Esophagus squamous epithelium (tissue), 5 donors: ENCODE measurements at places on chromosomes 12 and 14.

DNA sequence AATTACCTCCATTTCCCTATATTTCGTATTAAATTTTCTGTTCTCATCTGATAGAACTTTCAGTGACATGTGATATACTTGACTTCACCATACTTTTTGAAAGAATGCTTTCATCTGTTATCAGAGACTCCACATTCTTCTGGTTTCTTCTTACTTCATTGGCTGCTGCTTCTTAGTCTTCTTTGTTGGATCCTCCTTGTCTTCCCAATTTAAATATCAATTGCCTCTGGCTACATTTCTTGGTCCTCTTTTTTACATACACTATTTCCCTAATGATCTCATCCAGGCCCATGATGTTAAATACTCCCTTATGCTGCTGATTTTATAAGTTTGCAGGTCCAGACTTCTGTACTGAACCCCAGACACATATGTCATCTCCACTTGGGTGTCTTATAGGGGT is 22.0 kb downstream of the OR5AU1 start:
- no peak for DNase-seq

DNA sequence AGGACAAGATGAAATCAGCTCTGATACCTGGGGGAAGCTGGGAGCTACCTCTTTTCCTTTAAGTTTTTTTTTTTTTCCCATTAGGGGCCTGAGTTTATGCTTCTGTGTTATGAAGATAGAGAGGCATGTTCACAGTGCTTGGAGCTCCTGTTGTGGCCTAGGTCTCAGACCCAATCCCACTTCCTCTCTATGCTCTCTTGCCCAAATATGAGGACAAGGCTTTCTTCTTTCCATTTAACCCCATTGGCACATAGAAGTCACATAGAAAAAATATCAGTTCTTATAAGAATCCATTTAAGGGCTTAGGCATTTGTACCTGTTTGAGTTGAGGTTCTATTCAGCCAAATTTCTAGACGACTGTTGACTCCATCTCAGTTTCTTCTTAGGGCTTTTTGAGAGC is 12.6 kb downstream of the MRPS35 start:
- DNase-seq, result no peak

- DNase-seq, result no peak
Measured at GRCh38 chr12:111588010-111588409, 11.1 kb downstream of the ATXN2 start.

GRCh38 chr14:32249371-32249770 is 46.3 kb upstream of the RNU6-8 start:
- no peak for DNase-seq

GRCh38 chr14:80211153-80212022 is at the start of gene DIO2:
Gene DIO2, minus strand, starts transcription at chr14:80211504. Its CDS starts 32 bp downstream, at chr14:80211472.
- no peak for DNase-seq

DNA sequence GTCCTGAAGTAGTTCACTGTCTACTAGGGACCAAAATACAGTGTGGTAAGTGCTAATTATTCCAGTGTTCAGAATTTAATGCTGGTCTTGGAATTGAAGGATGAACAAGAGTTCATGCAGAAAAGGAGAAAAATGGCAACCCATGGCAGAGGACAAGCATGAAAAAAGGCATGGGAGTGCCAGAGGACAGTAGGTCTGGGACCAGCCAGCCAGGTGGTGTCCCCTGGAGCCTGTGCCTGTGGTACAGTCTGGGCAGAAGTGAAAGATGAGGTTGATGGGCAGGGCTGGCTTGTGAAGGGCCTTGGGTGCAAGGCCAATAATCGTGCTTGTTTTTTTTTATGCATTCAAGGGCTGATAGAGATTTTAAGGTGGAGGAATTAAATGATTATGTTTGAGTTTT is 21.0 kb downstream of the C12orf75 start:
- DNase-seq, result no peak

GRCh38 chr14:99552021-99552553 is 51.9 kb downstream of the CCDC85C start:
- no peak for DNase-seq

DNA sequence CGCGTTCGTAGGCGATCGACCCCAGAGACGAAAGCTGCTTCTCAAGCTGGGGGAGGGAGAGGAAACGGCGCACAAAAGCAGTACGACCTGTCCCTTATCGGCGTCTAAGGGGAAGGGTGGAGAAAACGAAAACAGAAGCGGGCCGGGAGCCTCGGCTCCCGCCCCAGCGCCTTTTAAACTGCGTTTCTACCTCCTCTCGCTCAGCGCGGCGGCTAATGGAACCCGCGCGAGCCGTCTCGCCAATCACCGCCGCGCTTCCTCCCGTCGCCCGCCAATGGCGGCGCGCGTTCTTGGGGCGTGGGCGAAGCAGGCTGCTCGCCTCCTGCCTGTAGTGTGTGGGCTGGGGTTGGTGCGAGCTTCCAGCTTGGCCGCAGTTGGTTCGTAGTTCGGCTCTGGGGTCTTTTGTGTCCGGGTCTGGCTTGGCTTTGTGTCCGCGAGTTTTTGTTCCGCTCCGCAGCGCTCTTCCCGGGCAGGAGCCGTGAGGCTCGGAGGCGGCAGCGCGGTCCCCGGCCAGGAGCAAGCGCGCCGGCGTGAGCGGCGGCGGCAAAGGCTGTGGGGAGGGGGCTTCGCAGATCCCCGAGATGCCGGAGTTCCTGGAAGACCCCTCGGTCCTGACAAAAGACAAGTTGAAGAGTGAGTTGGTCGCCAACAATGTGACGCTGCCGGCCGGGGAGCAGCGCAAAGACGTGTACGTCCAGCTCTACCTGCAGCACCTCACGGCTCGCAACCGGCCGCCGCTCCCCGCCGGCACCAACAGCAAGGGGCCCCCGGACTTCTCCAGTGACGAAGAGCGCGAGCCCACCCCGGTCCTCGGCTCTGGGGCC is at the start of gene TMPO:
Gene TMPO, plus strand, starts transcription at position 304 of the 824 bp plus-strand sequence. Its CDS starts 278 bp downstream, at position 582.
- DNase-seq, result peak; percentile 52

DNA sequence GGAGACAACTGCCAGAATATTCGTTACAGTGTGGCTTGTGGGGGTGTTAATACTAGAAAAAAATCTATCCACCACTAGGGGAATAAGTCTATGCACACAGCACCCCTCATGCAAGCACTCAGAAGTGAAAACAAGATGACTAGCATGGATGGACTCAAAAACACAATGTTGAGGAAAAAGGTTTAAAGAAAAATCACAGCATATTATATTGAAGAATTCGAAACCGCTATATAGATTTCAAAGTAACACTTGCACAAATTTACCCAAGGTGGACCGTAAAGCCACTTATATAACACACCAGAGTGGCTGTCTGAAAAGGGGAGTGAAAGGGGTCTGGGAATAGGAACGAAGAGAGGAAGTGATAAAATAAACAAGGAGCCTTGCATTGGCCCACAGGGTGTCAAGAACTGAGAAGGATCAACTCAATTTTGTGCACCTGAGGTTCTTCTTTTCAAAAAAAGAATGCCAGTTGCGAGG is 544 bp downstream of the ABCD4 start:
- DNase-seq, result no peak

GRCh38 chr14:32078858-32079216 is 1.7 kb downstream of the ARHGAP5 start:
- DNase-seq, result no peak

DNA sequence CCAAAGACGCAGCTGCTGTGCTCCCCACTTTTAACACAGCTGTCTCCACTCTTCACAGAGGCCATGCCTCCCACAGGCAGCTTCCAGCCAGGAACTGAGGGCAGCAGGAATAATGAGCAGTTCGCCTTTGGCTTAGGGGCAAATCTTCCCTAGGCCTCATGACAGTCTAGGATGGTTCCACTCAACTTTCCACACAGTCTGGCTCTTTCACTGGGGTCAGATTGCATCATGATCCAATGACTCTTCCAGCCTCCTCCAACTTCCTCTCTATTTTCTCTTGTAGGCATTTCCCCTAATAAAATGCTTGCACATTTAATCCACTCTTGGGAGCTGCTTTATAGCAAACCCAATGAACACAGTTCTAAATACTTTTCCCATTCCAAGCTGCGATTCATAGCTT is 271.6 kb upstream of the ATP2B1 start:
- DNase-seq, result no peak

GRCh38 chr14:56122301-56122700 is 4.1 kb downstream of the PELI2 start:
- no peak for DNase-seq

GRCh38 chr12:102808412-102808811 is 108.6 kb downstream of the PAH start:
- no peak for DNase-seq

GRCh38 chr12:46356655-46357437 is 15.7 kb downstream of the SLC38A2 start:
- no peak for DNase-seq

- no peak for DNase-seq
Measured at GRCh38 chr14:22370084-22370847, 218.8 kb downstream of the DAD1 start.

DNA sequence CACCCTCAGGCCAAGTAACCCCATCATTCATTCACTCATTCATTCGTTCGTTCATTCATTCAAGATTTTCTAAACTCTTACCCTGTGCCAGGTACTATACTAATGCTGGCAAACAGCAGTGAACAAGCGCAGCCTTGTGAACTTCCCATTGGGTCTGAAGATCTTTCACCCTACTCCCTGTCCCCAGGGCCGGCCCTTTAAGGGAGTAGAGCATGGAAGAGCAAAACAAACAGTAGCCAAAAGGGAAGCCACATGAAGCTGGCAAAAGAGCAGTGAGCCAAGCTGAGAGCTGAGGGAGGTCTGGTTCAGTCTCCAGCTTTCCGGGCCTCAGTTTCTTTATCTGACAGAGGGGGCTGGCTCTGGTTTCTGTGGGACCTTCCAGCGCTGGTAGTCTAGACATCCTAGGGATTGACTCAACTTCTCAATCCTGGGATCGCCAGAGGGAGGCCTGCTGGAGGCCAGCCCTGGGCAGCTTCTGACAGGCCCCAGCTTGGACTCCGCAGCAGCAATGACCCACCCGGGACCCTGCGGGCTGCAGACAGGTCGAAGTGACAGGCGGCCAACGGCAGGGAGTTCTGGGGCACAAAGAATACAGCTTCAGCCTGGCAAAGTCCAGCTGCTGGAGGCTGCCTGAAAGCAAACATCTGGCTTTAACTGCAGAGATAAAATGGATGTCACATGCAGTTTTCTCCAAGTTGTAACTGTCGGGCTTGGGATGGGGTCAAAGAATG is 27.1 kb downstream of the ACTN1 start:
- no peak for DNase-seq

DNA sequence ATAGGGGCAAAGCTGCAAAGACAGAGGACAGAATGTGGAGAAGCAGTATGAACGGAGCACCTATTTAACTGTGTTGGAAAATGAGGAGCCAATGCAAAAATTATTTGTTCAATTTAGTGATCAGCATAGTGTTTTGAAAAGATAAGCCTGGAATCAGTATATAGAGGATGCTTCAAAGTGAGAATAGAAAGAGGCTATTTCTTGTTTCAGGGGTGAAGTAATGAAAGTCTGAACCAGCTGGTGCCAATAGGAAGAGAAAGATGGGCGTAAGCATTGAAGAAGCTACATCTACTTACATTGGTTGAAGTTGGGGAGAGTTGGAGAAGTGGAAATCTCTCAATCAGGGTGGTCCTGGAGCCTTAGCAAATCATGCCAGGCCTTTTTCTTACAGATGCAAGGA is 77.3 kb upstream of the SLC38A4 start:
- DNase-seq, result no peak

DNA sequence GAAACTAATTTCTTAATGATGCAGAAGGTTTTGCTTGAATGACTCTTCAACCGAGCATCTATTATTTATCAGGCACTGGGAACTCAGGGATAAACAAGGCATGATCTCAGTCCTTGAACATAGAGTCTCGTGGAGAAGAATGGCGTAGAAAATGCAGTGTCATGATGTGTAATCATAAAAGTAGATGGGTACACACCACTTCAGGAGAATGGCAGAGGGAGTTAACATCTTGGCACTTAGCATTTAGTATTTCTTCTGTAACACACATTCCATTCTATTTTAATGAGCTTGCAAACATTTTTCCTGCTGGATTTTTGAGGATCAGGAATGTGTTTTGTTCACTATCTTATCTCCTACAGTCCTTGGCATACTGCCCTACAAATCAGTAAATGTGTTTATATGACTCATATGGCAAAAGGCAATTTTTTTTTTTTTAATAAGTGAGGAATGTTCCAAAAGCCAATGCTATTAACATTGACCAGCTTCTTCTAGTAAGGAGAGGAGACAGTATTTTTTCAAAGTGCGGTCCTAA is 3.8 kb downstream of the TXNRD1 start:
- DNase-seq, result no peak

DNA sequence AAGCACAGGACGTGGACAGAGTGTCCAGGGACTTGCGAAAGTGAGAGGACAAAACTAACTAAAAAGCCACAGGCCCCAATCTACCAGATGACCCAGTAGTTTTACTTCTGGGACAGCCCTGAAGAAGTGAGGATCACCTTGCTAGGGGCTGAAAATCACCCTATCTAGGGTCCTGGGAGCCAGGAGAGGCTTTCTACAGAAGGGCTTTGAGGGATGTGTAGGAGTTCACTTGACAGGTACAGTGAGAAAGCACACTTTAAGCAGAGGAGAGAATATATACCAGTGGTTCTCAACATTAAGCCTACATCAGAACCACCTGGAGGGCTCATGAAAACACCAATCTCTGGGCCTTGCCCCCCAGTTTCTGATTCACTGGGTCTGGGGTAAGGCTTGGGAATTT is 60.8 kb downstream of the ZNF664 start:
- DNase-seq, result no peak

- DNase-seq, result no peak
Measured at GRCh38 chr12:56719056-56719455, 6.0 kb downstream of the NACA start.

GRCh38 chr14:83463500-83464098 is 1929.9 kb upstream of the SEL1L start:
- DNase-seq, result no peak

- no peak for DNase-seq
Measured at GRCh38 chr14:94019329-94019728, 6.8 kb upstream of the OTUB2 start.

GRCh38 chr12:105978686-105979085 is 160.1 kb downstream of the NUAK1 start:
- no peak for DNase-seq

DNA sequence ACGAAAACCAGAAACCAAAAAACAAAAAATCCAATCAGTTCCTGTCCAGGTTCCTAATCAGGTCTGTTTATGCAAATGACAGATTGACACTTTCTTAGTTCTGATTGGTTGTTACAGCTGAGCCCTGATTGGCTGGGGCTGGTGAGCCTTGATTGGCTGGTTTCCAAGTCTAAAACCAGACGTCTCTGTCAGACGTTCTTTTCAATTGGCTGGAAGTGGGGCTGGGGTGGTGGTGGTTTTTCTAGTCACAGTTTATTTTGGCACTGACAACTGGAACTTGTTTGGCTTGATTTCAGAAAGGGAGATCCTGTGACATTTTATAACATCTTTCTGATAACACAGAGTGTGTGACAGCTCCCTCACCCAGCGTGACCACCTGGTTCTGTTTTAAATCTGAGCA is 36.1 kb upstream of the PRICKLE1 start:
- DNase-seq, result no peak

- no peak for DNase-seq
Measured at GRCh38 chr12:130499474-130499873, 161.8 kb downstream of the PIWIL1 start.

DNA sequence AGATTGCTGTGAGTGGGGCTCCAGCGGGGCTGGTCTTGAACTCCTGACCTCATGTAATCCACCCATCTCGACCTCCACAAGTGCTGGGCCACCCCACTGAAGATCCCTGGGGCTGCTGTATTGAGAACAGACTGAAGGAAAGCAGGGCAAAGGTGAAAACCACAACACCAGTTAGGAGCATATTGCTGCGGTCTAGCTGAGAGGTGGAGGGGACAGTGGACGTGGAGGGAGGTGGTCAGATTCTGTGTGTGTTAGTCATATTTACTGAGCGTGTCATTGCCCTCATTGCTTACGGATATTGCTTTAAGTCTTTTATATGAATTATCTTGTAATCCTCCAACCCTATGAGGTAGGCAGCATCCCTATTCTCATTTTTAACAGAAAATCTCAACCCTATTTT is 69.0 kb upstream of the OVCH1 start:
- DNase-seq, result no peak
